AML-193 (cell line): ENCODE measurements at places on chromosomes 16 and 17.

DNA sequence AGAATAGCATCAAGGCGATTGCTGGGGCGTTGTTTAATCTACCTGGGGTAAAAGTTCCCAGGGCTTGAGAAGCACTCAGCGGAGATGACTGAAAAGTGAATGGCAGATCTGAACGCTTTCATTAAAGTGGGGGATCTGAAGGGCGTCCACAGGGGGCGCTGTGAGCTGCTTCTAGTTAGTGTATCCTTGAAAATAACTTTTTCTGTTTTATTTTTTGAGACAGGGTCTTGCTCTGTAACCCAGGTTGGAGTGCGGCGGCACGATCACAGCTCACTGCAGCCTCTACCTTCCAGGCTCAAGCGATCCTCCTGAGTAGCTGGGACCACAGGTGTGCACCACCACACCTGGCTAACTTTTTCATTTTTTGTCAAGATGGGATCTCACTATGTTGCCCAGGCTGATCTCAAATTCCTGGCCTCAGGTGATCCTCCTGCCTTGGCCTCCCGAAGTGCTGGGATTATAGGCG lies 360.4 kb downstream of the SEC14L1 start:
- DNase-seq = peak; percentile 54

DNA sequence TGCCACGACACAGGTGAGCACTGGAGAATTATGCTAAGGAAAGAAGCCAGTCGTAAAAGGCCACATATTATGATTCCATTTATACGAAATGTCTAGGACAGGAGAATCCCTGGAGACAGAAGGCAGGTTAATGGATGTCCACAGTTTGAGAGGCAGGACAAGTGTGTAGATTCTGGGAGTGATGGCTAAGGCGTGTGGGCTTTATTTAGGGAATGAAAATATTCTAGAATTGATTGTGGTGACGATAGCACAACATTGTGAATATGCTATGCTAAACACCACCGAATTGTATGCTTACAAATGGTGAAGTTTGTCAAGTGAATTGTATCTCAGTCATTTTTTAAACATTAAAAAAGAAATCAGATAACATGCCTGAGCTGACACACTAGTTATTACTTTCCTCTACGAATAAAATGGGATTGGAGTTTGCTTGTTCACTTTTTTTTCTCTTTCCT lies 5.3 kb upstream of the TXNDC11 start:
- DNase-seq = no peak

DNA sequence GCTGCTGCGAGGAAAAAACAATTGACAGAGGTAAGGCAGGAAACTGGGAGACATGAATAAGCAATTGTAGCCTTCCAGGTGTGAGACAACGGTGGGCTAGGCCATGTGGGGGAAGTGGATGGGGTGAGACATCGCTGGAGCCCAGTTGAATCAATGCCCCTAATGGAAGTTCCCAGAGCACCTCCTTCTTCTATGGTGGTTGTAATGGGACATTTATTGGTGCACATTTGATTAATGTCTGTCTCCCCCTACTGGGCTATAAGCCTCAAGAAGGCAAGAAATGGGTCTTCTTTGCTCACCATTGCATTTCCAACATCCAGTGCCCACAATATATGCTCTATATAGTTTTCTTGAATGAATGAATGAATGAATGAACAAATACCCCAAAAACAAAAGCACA lies 22.7 kb upstream of the CD300E start:
- DNase-seq = peak; percentile 88

DNA sequence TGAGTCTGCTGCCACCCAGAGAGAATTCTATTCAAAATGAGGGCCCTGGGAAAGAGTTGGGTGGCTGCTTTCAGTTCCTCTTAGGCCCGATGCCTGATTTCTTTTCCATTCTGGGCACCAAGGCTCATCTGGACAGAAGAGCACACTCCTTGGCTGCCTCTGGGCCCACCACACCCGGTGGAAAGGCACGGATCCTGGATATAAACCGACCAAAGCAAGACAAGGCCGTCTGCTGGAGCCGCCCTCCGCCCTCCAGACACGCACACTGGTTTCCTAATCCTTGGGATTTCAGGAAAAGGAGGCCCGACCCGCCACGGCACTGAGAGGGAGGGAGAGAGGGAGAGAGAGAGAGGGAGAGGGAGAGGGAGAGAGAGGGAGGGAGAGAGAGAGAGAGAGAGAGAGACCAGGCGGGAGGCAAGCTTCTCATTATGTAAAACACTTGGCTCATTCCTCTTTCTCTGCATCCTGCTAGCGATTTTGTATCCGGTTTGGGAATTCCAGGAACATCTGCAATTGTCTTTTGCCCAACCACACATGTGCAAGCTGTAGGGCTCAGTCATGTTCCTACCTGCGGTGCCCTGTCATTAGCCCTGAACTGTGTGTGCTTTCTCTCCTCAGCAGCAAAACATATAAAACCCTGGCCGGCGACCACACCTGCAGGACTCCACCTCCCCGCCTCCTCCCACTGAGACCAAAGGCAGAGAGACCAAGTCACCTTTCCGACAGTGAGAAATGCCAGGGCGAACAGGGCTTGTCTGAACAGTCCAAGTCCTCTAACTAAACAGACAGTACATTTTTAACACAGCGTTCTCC lies 347.2 kb downstream of the SOX9 start:
- DNase-seq = no peak

DNA sequence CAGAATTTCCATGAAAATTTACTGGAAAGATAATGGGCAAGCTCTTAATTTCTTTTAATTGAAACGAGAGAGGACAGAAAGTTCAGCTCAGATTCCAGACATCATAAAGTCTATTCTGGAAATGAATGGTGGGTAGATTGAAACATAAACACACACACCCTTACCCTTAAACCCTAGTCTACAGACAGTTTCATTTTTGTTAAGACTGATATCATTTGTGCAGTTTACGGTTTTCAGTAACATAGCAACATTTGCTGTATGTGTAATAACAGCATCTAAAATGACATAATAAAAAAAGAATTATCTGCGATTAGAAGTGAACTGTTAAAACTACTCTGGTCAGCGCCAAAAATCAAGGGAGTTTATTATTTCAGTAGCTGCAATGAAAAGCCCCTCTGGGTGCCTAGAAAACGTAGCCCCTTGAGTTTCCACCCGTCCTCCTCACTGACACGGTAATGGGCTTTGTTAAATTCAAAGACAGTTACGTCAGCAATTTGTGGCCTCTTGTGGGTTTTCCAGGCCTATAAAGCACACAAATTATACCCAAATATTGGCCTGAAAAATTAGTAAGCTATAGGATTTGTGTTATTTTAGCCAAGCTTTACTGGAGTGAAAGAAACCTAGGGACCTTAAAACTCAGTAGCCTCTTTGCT lies 520.6 kb upstream of the SOX9 start:
- DNase-seq = no peak

DNA sequence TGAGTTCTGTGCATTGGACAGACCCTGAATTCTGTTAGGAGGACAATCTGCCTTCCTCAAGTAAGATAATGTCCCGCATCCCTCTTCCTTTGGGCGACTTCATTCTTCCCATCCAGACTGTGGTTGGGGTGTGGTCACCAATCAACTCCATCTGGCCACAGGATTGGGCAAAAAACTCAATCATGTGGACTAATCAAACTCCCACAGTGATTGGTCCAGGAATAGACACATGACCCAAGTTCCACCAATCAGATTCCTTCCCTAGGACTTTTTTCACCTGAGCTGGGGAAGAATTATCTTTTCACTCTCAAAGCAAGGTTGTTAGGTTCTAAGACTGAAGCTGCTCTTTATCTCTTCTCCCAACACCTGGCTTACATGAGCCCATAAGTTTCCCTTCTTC lies 13.2 kb upstream of the NKD1 start:
- DNase-seq = no peak

DNA sequence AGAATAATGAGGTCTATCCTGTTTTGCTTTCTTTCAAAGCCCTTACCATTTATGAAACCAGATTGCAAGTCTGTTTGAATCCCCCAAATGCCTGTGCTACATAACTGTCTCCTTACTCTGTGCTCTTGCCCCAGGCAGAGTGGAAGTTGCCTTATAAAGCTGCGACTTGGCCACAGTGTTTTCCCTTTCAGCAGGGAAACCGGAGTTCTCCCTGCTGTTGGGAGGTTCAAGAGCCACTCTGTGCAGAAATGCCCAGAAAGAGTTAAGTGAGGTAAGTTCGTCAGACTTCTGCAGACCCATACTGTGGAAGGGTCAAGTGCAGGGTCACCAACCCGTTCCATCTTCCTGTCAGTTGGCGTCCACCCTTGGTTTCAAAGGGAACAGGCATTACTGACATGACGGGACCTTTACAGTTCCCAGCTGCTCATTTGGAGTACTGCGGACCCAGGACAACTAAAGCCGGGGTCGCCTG lies 508.9 kb downstream of the WWOX start:
- DNase-seq = no peak

GRCh38 chr17:49783071-49783715 lies 5.3 kb upstream of the KAT7 start:
- no peak for DNase-seq
